Renal cortex interstitium (tissue), 15 donors: ENCODE measurements at places on chromosomes 2 and 18. TPM values are rescaled to one million over a fixed set of nuclear protein-coding genes. Genes with fewer than 3 reads are reported as not detected.
A peak's percentile ranks its signal among the peaks of the same experiment; 100 is the strongest.

DNA sequence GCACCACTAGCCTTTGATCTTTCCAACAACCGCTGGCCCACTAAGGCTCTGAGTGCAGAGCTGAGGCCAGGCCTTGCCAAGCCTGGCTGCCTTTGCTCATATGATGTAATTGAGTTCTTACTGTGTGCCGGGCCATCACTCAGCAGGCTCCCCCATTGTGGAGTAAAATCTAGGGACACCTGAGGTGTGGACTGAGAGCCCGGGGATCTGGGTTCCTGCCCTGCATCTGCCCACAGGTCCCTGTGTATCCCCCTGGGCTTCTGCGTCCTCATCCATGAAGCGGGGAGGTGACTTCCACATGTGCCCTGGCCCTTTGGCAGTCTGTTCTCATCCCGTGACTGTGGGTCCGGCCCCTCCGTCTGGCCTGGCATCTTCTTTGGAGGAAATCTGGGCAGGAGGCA lies 33.8 kb downstream of the GREB1 start:
- DNase-seq, result no peak

GRCh38 chr18:59211629-59212028 lies 8.3 kb upstream of the GRP start:
- DNase-seq, result no peak

DNA sequence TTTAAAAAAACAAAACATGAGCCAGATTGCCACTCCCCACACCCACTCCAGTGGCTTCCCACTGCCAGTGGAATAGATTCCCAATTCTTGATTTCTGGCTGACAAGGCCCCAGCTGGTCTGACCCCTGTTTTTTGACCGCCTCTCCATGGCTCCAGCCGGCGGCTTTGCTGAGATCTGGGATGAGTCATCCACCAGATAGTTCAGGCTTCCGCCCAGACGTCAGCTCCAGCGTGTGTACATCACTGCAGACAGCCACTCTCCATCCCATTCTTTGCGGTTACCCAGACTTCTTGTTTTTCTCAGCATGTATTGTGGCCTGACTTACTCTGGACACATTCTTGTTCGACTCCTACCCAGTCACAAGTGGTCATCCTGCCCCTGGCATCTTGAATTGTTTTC lies 227.9 kb downstream of the GBX2 start:
- no peak for DNase-seq

GCG gene
- polyA plus RNA-seq, result not detected

GRCh38 chr2:72973566-72974435 lies 56.5 kb downstream of the EMX1 start:
- no peak for DNase-seq

DNA sequence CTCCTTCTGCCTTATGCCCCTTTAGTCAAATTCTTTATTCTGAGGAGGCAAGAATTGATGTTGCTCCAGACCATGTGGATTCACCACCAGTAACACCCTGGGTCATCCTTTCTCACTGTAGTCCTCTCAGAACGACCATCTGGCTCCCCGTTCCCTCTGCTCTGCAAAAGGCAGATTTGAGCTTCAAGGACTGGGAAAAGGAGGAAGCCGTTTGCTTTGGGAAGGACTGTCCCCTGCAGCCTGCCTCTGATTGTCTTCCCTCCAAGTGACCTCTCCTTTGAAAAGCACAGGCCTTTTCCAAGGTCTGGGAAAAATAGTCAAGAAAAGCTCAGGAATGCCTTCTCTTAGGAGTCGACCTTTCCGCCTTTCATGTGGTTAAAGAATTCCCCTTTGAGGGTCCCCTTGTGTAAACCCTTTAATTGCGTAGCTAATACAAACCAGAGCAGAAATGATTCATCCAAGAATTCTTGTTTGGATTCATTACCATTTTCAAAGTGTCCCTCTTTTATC lies 130.1 kb upstream of the COPS8 start:
- DNase-seq, result no peak

- no peak for DNase-seq
Observed at GRCh38 chr2:71995067-71995665, 152.5 kb downstream of the CYP26B1 start.

DNA sequence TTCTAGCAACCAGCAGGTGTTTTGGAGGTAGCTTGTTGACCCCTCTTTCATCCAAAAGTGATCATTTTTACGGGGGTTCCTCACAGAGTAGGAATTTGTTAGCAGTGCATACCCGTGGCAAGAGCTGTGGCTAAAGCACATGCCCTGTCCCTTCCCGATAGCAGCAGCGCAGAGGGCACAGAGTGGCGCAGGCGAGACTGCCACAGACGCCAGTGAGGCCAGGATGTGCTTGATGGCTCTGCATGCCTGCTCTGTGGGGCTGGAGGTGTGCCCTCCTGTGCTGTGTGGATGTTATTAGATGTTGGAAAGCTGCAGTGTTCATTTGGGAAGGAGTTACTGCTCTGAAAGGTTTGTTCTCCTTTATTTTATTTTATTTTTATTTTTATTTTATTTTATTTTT lies 153.6 kb downstream of the FAM210A start:
- DNase-seq, result no peak

DNA sequence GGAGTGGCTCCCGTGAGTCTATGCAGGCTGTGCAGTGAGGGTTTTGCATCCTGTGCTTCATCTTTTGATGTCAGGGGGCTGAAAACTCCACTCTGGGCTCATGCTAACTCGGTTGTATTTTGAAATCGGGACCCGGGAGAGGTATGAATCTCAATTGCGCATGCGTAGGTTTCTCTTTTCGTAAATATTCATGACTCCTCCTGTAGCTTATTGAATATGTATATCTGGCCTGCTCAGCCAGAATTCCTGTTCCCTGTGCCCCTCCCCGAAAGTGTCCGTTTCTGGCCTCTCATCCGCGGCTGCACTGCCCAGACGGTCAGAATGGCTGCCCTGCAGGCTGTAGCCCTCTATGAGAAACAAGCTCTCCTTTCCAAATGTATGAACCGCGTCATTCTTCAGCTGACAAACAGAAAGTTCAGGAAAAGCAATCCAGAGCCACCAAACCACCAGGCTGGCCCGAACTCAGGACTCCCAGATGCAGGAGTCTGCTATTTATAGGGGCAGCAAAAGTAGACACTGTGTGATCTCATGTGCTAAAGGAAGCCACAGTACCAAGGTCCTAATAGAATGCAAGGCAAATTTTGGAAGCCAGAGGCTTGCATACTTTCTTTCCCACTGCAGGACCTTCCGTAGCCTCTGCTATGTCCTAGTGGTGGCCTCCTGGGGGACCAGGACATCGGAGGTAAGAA lies 41.7 kb downstream of the AKAIN1 start:
- no peak for DNase-seq

GRCh38 chr18:6004119-6004518 lies 108.8 kb upstream of the TMEM200C start:
- no peak for DNase-seq

- DNase-seq, result no peak
Observed at GRCh38 chr2:121234791-121235190, 50.2 kb downstream of the TFCP2L1 start.

DNA sequence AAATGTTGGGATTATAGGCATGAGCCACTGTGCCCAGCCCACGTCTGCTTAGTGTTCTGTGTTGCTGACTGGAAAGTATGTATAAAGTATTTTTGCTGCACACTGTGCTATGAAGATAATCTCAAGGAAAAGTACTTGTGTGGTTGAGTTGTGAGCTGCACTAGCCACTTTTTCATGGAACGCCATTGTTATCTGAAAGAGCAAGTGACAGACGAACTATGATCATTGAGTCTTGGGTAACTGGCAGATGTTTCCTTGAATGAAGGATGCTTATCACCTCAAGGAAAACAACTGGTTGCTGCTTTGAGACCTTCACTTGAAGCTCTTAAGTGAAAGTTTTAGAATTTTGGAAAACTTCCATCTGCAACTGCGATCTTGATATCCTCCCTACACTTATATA lies 82.2 kb upstream of the KCTD1 start:
- DNase-seq, result no peak

GRCh38 chr2:150480241-150480640 lies 7.2 kb downstream of the RND3 start:
- no peak for DNase-seq

DNA sequence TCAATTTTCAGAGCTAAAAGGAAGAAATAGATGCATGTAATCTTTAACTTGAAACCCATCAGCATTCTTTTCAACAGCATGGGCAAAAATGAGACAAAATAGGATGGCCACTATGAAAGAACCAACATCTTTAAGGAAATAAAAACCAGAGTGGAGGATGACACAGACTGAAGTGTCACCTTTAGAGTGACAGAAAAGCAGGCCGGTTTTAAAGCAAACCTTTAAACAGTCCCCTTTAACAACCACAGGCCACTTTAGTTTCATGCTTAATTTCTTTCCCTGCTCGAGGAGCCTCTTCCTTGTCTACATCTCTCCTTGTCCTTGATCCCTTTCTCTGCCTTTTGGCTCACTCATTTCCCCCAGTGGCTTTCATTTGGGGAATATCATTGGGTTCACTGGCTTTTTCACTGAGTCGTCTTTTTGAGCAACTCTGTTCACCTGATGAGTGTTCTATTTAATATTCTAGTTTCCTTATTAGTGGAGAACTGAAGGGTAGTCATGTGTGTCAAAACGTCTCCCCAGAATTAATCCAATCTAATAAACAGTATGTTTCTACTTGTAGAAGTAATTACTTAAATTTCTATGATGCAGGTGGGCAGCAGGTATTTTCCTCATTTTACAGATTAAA lies 72.5 kb downstream of the DOCK10 start:
- DNase-seq, result no peak

STK11IP gene
- 33.9 TPM for polyA plus RNA-seq

DNA sequence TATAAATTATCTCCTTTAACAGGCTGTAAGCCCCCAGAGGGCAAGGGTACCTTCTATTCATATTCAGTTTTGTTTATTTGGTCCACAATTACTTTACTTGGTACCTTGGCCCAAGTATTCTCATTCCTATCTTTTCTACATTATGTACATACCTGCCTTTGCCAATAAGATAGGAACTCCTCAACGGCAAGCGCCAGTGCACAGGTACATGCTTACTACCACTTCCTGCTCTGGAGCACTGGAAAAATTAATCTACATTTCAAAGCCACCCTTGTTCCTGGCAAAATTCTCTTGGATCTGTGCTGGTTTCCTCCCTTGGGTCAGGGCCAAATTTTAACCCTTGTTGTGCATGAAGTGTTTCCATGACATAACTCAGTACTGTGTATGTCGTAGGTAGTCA lies 34.3 kb upstream of the LMAN1 start:
- DNase-seq, result no peak

KCNG3 gene
- polyA plus RNA-seq, result 0.72 TPM

DNA sequence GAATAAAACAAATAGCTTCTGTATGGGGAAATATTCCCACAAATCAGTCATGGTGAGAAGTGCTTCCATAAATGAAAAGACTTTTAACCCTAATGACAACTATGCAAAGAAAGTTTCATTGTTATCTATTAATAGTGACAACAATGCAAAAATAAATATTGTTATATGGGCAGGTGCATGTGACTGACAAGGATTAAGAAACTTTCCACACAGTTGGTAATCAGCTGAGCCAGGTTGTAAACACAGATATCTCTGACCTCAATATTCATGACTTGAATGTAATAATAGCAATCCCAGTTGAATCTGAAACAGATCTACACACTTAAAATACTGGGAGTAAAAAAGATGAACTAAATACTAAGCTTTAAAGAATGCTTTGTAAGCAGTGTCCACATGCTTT lies 517.0 kb upstream of the SOX11 start:
- DNase-seq, result no peak

- no peak for DNase-seq
Observed at GRCh38 chr2:65728477-65729180, 296.2 kb upstream of the SPRED2 start.

DNA sequence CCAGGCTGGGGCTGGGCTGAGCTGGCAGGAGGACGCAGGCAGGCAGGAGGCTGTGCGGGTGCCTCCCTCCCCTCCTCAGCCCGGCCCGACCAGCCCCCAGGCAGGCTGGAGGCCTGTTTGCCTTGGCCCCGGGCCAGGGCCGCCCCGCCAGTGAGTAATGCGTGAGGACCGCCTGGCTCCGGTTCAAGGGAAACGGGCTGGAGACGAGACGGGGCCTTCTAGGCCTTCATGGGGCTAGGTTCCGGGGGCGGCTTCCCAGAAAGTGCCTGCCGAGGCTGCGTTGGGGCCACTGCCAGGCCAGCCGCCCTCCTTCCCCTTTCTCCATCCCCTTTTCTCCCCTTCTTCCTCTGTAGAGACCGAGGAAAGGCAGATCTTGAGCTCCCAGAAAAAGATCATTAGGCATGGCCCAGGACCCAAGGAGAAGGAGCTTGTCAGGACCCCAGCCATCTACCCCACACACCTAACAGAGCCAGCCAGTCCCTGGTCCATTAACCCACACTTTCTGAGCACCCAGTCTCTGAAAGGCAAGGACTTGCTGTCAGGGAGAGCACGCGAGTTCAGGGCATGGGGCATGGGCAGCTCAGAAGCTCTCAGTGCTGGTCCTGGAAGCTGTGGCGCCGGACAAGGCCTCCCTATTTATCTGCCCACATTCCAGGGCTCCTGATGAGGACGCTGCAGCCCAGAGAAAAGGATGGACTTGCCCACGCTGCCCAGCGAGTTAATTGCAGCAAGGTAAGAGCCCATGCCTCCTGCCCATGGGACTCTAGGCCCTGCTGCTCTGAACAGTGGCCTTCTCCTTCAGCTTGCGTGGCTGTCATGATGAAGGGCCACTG lies 48.5 kb downstream of the SMAD7 start:
- DNase-seq, result peak; percentile 87

GRCh38 chr2:148888003-148888501 lies 13.0 kb downstream of the KIF5C start:
- DNase-seq, result no peak

- no peak for DNase-seq
Observed at GRCh38 chr2:16943279-16943958, 277.8 kb upstream of the CYRIA start.

GRCh38 chr2:169693360-169693759 lies 845 bp downstream of the CFAP210 start:
- DNase-seq, result no peak
